Cortex of kidney (tissue), 1 donor: ENCODE measurements at places on chromosomes 1 and 21.

DNA sequence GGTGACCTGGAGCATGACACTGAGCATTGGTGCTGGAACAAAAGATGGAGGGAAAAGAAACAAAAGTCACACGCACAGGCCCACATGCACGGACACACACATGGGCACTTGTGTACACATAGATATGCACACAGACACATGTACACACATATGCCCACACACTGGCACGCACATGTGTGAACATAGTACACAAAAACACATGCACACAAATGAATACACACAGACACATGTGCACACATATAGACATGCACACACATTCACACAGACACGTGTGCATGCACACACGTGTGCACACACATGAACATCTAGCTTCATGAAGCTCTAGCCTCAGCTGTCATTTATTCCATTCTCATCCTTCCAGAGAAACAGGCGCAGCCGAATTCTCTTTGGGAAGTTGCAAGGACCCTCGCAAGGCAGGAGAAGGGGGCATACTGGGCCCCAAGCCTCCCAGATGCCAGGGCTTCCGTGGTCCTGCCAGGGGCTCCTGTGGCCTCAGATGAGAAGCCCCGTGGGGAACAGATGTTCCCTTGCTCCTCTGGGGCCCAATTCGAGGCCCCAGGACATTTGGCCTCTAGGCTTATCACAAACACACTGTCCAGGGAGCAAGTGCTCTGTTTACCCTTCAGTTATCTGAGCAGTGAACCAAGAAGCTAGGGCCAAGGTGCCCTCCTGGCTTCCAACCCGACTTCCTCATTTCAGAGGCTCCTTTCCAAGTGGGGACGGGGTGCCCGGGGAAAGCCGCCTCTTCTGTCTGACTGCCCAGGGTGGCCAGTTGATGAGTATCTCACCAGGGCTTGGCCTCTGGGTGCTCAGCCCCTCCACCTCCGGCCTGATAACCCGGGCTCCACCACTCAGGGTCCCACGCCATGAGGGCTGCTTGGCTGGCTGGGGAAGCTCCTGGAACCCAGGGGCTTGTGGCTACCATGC, 116.4 kb upstream of the ARHGEF16 start:
- no peak for DNase-seq

DNA sequence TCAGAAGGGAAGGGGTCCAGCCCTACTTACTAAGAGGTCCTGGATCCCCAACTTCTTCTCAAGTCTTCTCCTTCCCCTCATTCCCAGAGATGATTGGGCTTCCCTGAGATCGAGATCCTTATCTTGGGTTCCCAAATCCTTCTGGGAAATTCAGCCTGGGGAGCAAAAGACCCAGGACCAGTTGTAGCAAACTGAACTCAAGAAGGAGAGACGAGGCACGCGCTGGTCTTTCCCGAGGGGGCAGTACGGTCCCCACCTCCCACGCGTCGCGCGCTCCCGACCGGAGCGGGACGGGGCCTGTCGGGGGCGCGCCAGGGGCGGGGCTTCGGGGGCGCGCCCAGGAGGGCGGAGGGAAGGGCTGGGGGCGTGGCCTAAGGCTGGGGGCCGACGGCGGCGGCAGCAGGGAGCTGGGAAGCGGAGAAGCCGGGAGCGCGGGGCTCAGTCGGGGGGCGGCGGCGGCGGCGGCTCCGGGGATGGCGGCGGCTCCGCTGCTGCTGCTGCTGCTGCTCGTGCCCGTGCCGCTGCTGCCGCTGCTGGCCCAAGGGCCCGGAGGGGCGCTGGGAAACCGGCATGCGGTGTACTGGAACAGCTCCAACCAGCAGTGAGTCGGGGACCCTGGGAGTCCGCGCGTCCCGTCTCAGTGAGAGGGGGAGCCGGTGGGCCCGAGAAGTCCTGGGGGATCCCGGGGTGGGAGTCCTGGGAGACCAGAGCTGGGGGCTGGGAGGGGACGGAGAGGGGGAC, at the start of gene EFNA3:
Gene EFNA3, plus strand, starts transcription at position 369 of the 741 bp plus-strand sequence. Its CDS starts 105 bp downstream, at position 474.
- no peak for DNase-seq

DNA sequence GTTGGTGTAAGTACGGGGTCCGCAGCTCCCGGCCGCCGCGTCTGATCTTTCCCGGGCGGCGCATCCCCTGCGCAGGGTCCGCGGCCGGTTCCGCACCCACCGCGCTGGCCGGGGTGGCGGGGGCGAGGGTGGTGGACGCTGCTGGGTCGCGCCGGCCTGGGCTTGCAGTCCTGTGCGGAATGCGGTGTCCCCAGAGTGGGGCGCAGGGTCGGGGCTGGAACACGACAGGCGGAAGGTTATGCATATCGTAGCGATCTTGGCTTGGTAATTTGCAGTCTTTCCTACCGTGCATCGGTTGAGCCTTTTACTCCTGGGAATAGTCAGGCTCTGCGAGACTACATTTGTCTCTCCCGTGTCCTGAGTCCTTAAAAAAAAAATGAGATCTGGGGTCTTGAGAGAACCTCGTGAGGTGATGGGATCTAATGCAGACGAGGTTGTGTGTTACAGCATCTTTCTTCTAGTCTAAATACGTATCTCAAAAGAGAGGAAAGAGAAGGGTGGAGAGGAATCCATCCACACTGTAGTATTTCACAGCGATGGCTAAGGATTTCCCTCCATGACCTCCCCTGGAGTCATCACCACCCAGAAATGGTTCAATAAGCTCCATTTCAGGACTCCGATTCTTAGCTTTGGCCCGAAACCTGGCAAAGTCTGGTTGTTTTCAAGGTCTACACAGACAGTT, 572 bp downstream of the ATP1B1 start:
- no peak for DNase-seq

GRCh38 chr1:32780628-32781234, 36.4 kb downstream of the YARS1 start:
- DNase-seq = no peak

GRCh38 chr1:219805191-219805590, 123.2 kb downstream of the SLC30A10 start:
- DNase-seq = no peak

DNA sequence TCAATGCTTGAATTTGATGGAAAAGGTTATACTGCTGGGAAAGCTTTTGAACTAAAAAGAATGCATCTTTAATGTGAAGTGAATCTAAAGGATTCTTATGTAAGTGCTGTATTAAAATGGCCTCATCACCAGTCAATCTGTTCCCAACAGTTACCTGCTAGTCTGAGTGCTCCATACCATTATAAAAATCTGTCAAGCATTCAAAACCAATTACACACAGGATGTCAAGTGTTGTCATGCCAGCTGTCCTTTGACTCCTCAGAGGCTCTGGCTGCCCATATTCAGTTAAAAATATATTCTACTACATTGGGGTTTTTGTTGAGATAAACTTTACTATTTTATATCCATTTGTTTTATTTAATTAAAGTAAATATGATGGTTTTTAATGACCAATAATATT, 1587.7 kb downstream of the AMY1C start:
- no peak for DNase-seq
